ENCODE measurements at places on chromosomes 16 and 17.

DNA sequence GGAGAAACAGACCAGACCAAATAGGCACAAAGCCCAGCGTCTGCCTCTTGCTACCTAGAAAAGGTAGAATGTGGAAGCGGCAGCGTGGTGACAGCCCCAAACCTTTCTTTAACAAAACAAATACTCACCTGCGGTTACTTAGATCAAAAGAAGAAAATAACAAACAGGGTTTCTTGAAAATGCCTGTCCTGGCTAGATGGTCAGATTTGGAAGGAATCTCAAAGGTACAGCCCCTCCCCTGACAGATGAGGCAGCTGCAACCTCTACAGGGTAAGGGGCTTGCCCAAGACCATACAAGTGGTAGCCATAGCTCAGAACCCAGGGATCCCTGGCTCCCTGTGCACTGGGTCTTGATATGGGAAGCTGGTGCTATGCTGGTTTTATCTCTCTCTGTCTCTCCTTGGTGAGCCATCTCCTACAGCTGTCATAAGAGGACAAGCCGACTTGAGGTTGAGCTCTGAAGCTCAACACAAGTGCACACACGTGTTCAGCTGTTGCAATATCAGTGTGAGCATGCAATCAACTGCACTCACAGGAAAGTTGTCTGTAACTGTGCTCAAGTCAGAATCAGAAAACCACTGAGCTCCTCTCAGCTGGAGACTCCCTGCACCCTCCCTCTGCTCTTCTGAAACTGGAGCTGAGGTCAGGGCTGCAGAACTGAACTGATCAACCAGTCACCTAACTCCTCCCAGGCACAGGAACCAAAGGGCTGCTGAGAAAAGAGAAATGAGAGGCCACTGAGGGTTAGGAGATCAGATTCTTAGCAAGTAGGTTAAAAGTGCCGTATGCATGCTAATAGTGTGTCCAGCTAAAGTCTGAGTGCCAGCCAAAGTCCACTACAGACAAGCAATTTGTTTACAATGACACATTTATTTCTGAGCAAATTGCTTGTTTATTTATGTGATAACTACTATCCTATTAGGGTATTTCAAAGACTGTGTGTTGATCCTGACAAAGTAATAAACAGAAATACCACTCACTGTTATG lies 6.1 kb upstream of the RNF157 start:
- peak; percentile 91 for DNase-seq

DNA sequence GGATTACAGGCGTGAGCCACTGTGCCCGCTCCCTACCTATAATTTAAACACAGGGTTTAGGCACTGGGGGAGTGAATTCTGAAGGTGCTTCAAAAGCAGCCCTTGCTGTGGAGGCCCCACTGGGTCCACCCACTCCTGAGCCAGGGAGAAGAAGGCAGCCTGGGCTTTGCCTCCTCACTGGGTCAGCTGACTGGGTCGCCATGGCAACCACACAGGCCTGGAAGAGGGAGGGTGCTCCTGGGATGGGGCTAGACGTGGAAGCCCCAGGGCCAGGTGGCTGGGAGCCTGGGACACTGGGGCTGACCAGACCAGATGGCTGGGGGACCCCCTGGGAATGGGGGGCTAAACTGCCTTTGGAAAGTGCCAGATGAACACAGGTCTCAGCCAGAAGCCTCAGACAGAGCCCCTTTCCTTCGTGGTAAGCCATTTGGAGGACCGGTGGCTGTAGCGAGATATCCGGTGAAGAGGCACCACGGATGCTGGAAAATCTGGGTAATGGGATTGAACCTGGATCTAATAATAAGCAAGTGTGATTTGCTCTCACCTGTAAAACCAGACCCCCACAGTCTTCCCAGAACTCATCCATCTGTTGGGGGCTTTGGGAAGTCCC lies 32.9 kb downstream of the TRARG1 start:
- peak; percentile 50 for DNase-seq

- DNase-seq = no peak
Observed at GRCh38 chr16:87580855-87581261, 21.4 kb upstream of the JPH3 start.

DNA sequence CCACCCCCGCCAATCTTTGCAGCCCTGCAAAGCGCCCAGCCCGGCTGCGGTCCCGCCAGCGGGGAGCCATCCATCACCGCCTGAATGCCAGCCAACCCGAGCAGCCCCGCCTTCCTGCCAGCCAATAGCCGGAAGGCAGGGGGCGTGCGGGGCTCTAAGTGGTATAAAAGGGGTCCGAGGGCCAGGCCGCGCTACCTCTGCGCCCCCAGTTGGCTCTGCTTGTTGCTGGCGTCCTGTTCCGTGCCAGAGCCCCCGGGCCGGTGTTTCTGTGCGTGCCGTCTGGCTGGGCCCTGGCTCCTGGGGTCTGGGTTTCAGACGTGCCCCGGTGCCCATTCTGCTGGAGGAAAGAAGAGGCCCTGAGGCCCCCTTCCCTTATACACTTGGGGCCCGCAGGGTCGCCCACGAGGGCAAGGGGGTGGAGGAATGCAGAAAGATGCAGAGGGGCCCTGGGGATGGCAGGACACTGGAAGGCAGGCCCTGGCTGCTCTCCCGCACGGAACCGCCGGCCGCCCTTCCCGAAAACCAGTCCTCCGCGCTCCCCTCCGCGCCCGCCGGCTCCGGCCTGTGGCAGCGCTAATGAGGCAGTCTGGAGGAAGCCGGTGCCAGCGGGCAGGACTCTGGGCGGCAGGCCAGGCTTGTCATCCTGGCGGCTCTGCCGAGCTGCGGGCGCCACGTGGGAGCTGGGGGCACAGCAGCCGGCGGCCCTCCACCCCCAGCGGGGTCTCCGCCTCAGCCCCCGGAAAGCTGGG lies 14.0 kb downstream of the COPZ2 start:
- peak; percentile 55 for DNase-seq

- DNase-seq = no peak
Observed at GRCh38 chr17:75088465-75089417, 987 bp downstream of the SLC16A5 start.

DNA sequence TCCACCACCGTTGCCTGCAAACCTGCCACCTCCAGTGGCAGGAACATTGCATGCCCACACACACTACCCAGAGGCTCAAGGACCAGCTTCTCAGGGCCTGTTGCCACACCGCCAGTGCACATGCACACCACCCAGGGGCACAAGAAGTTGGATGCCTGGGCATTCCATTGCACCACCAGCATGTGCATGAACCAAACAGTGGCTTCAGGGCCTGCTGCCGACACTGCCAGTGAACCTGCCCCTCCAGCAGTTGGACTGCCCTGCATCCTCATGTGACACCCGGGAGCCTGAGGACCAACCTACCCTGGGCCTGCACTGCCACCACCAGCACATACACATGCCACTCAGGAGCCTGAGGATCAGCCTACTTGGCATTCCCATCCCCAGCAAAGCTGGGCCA lies 303.7 kb downstream of the KCNJ2 start:
- no peak for DNase-seq

DNA sequence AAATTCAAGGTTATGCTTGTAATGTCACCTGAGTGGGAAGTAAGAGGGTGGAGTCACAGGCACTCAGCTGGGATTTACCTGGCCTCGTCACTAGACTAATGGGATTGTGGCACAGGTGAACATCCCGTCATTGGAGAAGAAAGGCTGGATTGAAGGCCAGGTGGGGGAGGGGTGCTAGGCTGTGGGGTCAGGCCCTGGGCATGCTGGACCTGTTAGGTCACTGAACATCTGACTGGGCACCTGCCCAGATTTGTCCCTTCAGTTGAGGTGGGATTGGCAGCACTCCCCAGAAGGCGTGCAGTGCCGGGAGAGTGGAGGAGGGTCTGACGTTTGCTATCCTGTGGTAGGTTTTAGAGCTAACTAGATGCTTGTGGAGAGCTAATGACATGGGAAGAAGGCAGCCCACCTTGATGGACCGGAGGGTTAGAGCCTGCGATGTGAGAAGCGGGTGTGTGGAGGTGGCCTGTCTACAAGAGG lies 161.5 kb upstream of the ZNF267 start:
- no peak for DNase-seq

GRCh38 chr17:60720763-60721531 lies 43.3 kb downstream of the BCAS3 start:
- DNase-seq = peak; percentile 60

DNA sequence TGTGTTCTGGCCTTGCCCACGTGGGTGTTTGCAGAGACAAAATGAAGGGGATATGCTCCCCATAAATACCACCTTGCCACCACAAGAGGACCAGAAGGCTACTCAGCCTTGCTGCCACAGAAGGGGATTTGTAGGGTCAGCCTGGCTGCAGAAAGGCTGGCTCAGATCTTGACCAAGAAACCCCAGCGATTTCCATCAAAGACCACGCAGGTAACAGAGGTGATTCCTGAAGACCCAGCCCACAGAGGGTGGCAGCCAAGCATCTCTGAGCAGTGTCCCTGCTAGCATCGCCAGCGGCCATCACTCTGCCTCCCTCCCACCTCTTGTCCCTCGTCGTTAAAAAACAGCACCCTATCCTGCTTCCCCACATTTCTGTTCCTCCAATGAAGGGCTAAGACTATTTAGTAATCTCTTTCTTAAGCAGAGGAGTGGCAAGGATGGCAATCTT lies 54.9 kb downstream of the BEAN1 start:
- no peak for DNase-seq

DNA sequence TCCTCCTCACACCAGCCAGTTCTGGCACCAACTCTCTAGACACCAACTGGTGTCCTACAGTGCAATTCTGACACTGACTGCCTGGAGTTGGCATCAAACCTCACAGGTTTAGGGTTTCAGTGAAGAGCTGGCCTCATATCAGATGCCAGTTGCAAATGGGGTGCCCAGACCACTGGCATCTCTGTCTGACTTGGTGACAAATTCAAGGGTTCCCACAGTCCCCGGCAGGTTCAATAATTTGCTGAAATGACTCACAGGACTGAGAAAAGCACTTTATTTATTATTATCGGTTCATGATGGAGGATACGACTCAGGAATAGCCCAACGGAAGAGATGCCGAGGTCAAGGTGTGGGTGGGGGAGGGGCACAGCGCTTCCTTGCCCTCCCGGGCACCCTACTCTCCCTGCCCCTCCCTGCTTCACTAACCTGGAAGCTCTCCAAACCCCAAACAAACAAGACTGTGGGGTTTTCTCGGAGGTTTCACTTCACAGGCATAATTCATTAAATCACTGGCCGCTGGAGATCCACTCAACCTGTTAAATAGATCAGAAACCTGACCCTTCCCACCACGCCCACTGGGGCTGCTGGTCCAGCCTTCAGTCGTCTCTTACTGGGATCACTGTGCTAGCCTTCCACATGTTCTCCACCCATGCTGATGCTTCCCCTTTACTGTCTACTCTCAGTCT lies 1.7 kb upstream of the NLRP1 start:
- DNase-seq = no peak

DNA sequence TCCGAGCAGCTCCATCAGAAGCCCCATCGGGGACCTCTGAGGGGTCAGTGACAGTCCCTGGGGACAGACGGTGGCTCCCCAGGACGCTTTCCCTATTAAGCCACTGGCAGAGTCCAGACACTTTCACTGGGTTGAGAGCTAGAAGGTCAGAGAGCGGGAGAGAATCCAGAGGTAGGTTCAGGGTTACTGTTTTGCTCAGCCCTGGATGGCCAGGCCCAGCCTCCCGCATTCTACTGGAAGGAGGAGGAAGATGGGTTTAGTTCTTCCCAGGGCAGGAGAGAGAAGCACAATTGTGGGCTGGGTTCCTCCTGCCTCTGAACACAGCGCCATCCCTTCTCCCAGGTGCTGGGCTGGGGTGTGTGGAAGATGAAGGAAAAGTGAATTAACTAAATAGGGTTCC lies 452.8 kb downstream of the SLC39A11 start:
- DNase-seq = no peak

- no peak for DNase-seq
Observed at GRCh38 chr16:84851192-84852127, 31.7 kb downstream of the CRISPLD2 start.

DNA sequence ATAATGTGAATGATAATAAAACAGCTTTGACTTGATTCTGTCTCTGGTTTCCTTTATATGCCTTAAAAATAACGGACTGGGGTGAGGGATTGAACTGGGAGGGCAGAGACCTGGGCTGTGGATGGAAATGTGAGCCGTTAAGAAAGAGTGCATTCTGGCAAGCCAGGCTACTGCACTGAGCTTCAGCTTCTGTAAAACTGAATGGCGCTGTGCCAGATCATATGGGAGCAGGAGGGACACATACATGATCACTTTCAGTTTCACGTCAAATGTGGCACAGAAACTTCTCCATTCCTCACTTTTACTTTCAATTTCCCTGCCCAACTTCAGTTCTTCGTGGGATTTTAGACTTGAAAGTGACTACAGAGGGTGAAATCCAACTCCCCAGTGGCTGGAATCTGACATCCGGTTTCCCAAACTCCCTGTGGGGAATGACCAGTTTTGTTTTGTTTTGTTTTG lies 1.1 kb downstream of the MT2A start:
- peak; percentile 86 for DNase-seq

GRCh38 chr17:78359321-78359996 lies 418 bp downstream of the SOCS3 start:
- no peak for DNase-seq

GRCh38 chr17:248337-249235 lies 67.1 kb upstream of the DOC2B start:
- no peak for DNase-seq

- no peak for DNase-seq
Observed at GRCh38 chr17:30393491-30393890, 14.8 kb downstream of the CPD start.

GRCh38 chr17:62660629-62661118 lies 33.2 kb downstream of the MRC2 start:
- DNase-seq = no peak

GRCh38 chr16:57621521-57622271 lies 6.7 kb upstream of the ADGRG1 start:
- DNase-seq = no peak

- no peak for DNase-seq
Observed at GRCh38 chr17:51548125-51548524, 287.8 kb downstream of the UTP18 start.

DNA sequence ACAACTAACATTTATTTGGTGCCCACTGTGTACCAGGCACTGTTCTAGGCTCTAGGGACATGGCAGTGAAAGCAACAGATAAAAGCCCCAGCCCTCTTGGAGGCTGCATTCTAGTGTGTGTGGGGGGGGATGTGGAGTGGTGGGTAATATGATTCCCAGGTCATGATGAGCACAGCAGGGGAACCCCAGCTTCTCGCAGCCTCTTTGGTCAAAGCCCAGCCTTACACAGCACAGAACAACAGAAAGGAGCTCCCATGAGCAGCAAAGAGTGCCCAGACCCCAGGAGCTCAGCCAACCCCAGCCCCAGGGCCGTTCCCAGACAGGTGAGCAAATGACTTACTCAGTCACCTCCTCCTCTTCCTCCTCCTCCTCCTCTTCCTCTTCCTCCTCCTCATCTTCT lies 21.9 kb downstream of the CNGB1 start:
- DNase-seq = no peak

DNA sequence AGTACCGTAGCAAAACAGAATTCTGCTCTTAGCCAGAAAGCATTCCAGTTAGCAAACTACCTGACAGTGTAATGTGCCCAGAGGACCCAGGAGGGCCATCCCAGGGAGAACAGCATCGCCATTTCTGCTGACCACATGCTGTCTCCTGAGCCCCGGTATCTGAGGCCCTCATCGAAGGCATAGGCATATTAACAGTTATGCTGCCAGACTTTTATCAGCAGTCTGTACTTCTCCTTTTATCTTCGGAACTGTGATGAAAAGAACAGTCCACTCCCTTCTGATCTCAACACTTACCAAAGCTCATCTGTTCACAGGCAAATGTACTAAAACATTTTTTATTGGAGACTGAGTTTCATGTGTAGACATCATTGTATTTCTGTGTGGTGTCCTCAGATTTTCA lies 236.4 kb downstream of the PRKCA start:
- no peak for DNase-seq

Data from activated CD8-positive, alpha-beta T cell treated with anti-CD3 and anti-CD28 coated beads, Interleukin-2, amount 10 ng/mL, durations not matched to agents 7 days and 5 days (primary cell).